ENCODE measurements at places on chromosomes 5 and 9. TPM values are rescaled to one million over a fixed set of nuclear protein-coding genes. Genes with fewer than 3 reads are reported as not detected.
A peak's percentile ranks its signal among the peaks of the same experiment; 100 is the strongest.

TPRN gene
- total RNA-seq, result 17.2 TPM

FAM151B gene
- 0.32 TPM for total RNA-seq

PDGFRB gene
- 0.76 TPM for total RNA-seq

FOXD4L5 gene
- 0.27 TPM for total RNA-seq

FGF10 gene
- not detected for total RNA-seq

RPP25L gene
- 37.5 TPM for total RNA-seq

AGXT2 gene
- total RNA-seq, result not detected

VCAN gene
- 0.05 TPM for total RNA-seq

MARCHF11 gene
- not detected for total RNA-seq

DNA sequence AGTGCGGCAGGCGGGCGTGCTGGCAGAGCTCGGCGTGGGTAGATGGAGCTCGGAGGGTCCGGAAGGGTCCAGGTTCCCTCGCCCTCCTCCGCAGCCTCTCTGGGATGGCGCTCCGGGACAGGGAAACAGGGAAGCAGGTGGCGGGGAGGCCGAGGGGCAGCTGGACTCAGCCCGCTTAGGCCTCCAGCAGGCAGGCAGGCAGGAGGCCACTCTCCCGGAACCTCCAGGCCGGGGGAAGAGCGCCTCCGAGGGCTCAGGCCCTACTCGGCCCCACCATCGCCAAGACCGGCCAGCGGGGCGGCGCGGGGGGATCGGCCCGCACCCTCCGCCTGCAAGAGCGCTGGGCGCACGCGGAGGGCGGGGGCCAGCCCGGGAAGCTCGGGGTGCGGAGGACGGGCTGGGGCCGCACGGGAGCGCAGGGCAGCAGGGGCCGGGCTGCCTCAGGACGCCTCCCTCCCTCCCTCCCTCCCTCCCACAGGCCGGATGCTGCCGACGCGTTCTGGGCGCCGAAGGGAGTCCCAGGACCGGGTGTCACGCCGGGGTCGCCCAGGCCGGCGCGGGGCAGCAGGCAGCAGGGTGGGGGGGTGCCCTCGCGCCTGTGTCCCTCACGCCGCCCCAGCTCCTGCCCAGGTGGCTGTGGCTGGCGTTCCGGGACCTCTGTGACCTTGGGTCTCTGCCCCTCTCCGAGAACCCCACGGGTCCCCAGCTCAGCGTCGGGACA is 977 bp downstream of the MGAT4B start:
- DNase-seq, result peak; percentile 31

DNA sequence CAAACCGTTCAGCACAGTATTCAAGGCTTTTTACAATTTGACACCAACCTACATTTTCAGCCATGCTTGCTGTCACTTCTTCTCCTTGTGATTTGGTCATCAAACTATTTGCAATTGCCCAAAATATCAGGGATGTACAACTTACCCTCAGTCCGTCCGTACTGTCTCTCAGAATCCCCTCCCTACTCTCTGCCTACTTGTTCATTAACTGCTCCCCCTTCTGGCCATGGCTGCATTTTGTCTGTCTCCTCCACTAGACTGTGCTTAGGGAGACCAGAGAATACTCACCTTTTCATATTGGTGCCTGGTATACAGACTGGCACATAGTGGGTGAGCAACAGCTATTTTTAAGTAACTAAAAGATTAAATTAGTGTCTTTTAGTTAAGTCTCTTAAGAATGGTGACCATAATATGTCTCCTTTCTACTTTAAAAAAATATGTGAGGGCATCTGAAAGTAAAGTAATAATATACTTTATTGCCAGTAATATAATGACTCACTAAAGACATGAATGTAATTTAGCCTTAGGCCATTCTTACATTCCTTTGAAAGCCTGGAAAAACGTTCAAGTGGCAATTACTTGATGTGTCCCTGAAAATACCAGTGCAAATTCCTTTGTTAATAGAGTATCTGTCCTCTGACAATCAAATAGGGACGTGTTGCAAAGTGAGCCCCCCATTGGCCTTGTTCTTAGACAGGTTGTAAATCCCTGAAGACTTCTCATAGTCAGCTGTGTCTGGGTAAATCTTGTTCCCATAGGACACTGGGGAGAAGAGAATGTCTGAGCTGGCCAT is 27.8 kb downstream of the PRLR start:
- no peak for DNase-seq

DNA sequence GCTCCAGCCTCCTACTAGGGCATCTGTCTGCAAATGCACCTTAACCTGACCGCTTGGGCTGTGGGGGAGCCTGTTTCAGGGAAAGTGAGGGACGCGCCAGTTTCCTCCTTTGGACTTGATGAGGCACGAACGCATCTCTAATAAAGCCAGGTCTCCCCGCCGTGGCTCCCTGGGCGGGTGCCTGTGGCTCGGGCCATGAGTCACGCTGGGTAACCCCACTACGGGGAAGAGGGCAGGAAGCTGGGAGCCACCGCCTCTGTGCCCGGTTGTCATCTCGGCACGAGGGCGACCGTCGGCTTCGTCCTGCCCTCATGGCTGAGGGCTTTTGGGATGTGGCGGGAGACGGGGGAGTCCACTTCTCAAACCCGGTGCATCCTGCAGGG is 12.1 kb downstream of the NOTCH1 start:
- peak; percentile 72 for DNase-seq

GRCh38 chr5:112757468-112758208 is 20.0 kb downstream of the APC start:
- DNase-seq, result no peak

DNA sequence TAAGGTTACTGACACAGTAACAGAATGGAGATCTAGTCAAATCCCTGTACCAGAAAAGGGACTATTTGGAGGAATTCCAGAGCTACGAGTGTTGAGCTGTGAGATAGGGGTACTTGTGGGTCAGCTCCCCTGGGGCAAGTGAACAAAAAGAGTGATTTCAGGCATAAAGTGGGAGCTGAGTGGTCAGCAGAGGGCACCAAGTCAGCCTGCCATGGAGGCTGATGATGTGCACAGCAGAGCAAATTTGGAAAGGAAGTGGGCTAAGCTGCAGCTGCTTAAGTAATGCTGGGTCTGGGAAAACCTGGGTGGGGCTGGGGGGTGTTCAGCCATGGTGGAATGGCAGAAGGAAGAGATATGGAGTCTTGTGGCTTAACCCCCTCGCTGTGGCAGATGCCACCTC is 327.9 kb downstream of the NTRK2 start:
- DNase-seq, result no peak

- DNase-seq, result no peak
Observed at GRCh38 chr5:1016036-1016435, 7.4 kb downstream of the NKD2 start.

GRCh38 chr9:131876486-131876885 is 136.6 kb upstream of the RAPGEF1 start:
- no peak for DNase-seq

DNA sequence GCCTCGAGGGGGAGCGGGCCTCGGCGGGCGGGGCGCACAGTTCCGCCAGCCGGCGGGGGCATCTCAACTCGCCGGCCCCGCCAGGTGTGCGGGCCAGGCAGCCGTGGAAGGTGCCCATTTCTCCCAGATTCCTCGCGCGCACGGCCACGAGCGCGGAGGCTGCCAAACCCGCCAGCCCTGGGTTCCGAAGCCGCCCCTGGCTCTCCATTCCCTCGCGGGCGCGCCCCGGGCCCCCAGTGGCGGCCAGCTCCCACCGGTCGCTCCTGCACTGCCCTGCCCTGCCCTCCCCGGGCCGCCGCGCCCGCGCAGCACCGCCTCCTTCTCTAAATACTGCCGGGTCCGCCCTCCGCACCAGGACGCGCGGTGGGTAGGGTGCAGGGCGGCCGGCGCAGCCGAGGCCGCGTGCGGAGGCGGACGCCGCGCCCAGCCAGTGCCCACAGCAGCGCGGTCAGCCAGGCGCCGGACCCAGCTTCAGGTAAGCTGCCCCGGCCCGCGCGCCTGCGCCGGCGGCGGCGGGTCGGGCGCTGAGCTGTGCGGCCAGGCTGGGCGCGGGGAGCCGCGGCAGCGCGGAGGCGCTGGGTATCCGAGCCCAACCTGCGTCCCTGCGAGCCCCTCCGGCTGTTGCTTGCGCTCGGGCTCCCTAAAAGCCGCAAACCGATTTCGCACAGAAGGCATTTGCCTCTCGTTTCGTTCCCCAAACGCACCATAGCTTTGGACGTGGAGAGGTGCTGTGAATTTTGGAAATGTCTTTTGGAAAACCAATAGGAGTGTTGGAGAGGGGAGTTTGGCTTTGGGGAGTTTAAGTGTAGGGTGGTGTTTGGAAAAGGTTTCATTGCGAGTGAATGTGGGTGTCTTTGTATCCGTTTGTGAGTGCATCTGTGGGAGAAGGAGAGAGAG is at the start of gene TMEM171:
TSS of gene TMEM171 (plus strand) at position 354 of the 897 bp plus-strand sequence. CDS start 2,799 bp downstream, outside the sequence.
- no peak for DNase-seq

GRCh38 chr9:130668659-130669058 is 4.3 kb downstream of the PRDM12 start:
- DNase-seq, result no peak

GRCh38 chr5:132162945-132163344 is 64.7 kb downstream of the P4HA2 start:
- no peak for DNase-seq

GRCh38 chr5:72242796-72243475 is 77.1 kb downstream of the MRPS27 start:
- DNase-seq, result no peak

- DNase-seq, result no peak
Observed at GRCh38 chr5:179393078-179393477, 47.8 kb upstream of the ADAMTS2 start.

GRCh38 chr9:134787601-134788531 is 92.7 kb upstream of the FCN2 start:
- no peak for DNase-seq

- DNase-seq, result no peak
Observed at GRCh38 chr9:129336130-129336528, 158.1 kb upstream of the IER5L start.

DNA sequence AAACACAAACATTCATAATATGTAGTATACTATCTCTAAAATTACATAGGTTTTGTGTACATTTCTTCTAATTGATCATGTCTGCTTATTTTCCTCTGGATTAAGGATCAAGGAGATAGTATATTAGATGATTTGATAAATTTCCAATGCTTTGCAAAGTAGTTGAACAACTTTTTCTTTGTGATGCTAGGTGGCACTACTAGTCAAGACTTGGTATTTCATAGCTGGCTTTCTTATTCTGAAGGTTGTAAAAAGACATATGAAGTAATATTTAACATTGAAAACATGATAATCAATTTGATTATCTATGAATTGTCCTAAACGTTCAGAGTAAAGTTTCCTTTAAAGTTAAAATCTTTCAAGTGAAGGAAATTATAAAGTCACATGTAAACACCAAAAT is 106.1 kb upstream of the FGF10 start:
- no peak for DNase-seq

- no peak for DNase-seq
Observed at GRCh38 chr5:137666901-137667300, 69.0 kb downstream of the KLHL3 start.

GRCh38 chr9:128892221-128892921 is 10.4 kb downstream of the LRRC8A start:
- no peak for DNase-seq

GRCh38 chr5:169791251-169791650 is 154.2 kb downstream of the DOCK2 start:
- no peak for DNase-seq

DNA sequence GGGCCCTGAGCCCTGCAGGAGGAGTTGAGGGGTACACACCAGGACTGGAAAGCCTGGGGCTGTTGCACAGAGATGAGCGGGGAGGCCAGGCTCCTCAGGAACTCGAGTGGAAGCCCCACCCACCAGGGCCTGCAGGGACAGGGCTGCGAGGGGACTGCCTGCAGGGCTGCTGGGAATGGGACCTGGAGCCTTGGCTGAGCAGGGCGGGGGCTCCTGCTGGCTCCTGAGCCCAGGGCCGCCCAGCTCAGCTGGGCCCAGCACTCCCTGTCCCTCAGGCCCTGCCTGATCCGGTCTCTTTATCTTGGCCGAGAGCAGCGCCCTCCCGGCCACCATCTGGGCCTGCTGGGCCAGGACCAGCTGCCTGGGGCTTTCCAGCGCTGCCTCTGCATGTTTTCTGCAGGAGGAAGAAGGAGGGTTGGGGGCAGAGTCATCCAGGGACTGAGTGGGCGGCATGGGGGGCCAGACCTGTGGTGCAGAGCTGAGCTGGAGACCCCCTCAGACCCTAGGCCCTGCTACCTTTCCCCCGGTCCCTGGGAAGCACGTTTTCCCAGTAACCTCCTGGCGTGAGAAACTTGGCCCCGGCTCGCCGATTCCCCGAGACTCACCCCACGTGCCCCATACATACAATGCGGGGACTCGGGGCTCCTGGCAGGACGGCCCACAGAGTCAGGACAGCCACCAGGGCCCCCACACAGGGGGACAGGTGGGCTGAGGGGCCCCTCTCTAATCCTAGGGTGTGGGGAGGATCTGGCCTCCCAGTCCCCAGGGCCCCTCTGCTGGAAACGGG is 9.4 kb downstream of the LCN12 start:
- no peak for DNase-seq

- DNase-seq, result no peak
Observed at GRCh38 chr5:94632024-94632423, 13.6 kb downstream of the SLF1 start.

GRCh38 chr5:14424011-14424685 is 157.4 kb upstream of the OTULINL start:
- DNase-seq, result no peak

All from activated T-helper 1 cell treated with anti-CD3 and anti-CD28 coated beads, Interleukin-12 subunit alpha, Interleukin-12 subunit beta, Interleukin-2, Interleukin-4 antibody, amounts not matched to agents 30 ng/mL and 10 ng/mL and 1 ng/mL, durations not matched to agents 14 hours and 24 hours and 36 hours (primary cell).